ENCODE measurements at places on chromosomes 5 and 9.

- DNase-seq, result no peak
Measured at GRCh38 chr5:145554399-145554798, 280.7 kb downstream of the PRELID2 start.

DNA sequence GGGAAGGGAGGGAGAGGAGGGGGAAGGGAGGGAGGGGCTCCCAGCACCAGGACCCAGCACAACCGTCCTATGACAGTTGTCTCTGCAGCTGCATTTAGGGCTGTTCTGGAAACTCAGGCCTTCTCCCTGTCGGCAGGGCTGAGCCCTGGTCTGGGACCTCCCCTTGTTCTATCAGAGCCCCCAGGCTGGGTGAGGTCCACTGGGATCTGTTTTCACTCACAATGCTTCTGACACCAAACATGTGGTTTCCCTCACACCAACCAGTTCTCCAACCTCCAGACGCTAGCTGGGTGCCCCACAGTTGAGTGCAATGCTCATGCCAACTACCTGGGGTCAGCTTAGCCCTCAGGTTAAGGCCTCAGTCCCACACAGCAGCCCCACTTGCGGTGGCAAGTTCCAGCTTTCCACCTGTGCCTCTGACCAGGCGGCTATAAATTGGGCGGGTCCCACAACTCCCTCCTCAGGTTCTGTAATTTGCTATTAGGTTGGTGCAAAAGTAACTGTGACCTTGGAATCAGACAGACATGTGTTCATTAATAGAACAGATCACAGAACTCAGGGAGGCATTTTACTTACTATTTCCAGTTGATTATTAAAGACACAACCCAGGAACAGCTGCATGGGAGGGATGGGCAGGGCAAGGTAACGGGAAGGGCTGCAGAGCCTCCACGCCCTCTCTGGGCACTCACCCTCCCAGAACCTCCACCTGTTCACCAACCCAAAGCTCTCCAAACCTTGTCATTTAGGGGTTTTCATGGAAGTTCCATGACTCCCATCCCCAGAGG lies 13.5 kb downstream of the ADAMTS2 start:
- no peak for DNase-seq

GRCh38 chr9:130107234-130107861 lies 53.6 kb downstream of the GPR107 start:
- peak; percentile 45 for DNase-seq

GRCh38 chr9:29999645-30000044 lies 2384.8 kb upstream of the ACO1 start:
- DNase-seq, result no peak

GRCh38 chr5:42120070-42120469 lies 195.0 kb downstream of the FBXO4 start:
- no peak for DNase-seq

GRCh38 chr5:104793031-104793754 lies 1230.6 kb upstream of the NUDT12 start:
- DNase-seq, result no peak

DNA sequence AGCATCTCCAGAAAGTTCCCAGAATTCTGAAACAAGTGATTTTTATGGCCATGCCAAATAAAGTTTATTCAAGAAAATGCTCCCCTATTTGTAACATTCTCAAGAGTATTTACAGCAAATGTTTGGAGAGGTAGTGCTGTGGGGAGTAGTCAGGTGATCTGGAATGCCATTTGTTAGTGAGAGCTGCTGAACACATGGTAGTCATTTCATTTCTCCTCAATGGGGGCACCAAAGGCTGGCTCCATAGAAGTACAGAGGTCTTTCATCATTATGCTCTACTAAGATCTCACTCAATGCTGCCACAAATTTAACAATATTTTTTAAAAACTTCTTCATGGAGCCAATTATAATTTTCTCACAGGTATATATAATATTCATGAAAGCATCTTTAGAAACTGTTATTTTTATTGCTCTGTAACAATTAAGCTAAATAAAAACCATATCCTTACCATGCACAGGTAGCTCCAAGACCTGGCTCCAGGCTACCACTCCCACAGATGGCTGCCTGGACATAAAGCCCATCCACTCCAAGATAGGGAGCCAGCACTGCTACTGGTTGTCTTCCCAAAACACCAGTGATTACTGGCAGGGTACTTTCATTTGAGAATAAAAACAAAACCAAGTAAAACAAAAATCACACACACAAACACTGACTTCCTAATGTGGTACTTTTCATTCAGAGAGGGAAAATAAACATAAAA lies 200.8 kb downstream of the PLK2 start:
- no peak for DNase-seq

DNA sequence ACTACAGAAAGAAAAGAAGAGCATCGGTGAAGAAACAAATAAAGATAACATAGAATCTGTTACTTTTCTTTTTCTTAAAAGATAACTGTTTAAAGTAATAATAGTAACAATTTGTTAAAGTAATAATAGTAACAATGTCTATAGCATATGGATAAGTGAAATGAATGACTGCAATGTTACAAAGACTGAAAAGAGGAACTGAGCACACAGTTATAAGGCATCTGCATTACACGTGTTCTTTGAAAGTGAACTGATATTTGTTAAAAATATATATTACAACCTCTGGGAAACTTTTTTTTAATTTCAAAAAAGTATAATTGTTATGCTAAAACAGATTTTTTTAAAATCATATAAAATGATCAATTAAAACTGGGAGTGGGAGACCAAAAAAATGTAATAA lies 88.4 kb upstream of the FST start:
- DNase-seq, result no peak

DNA sequence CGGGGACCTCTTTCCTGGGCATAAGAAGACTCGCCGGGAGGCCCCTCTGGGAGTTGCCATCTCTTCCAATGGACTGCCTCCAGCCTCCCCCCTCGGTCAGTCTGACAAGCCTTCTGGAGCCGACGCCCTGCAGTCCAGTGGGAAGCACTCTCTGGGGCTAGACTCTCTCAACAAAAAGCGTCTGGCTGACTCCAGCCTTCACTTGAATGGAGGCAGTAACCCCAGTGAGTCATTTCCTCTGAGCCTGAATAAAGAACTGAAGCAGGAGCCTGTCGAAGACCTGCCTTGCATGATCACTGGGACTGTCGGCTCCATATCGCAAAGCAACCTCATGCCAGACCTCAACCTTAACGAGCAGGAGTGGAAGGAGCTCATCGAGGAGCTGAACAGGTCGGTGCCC lies 28.4 kb upstream of the LTC4S start:
- DNase-seq, result no peak

- no peak for DNase-seq
Measured at GRCh38 chr5:145951071-145951470, 14.7 kb downstream of the SH3RF2 start.

DNA sequence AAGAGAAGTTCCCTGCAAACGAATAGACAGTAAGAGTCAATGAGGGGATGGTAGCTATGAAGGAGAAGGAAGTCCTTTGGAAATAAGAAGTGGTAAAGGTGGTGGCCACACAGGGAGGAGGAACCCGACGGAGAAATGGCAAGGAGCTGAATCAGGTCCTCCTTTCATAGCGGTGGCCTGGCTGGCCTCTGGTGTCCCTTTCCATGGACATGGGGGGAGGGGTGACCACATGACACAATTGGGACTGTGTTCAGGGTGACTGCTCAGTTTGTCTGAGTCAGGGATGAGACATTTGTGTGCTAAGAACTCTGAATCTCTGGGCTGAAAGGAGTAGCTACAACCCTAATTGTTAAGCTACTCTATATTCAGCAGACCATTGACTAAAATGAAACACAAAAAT lies 28.7 kb upstream of the TIMD4 start:
- no peak for DNase-seq

- DNase-seq, result no peak
Measured at GRCh38 chr5:60687927-60688720, 11.8 kb downstream of the DEPDC1B start.

DNA sequence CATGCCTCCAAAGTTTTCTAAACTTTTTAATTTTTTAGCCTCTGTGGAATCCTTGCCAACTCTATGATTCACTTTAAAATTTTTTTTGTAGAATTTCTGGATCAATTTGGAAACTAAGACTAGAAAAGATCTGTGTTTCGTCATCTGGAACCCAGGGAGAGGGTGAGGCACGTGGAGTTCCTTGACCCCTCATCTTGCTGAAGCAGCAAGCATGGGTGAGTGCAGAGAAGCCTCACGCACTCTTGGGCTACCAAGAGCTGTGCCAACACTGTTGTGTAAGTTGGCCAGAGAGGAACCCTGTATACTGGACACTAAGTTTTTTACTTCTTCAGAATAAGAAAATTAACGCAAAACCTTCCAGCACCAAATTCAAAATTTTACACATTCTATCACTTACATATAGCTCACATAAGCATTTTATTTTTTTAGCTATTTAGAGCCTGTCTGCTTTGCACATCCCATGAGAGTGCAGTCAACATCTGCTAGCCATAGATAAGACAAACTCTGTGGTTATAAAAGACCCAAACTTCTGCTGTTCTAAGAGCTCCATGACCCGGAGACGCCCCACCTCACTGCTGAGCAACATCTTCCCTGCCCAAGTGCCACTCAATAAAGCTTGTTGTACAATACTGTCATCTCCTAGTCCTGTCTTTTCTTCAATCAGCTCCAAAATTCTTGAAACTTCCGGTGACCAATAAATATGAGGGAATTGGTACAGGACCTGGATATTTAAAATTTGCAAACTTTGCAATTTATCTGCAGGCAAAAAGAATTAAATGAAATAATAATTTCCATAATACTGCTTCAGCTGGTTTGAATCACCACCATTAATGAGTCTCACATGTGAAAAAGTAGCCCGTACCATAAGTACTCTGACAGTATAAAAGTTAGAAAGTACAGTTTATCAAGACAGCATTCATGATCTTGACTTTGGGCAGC lies 69.7 kb upstream of the ADCY2 start:
- DNase-seq, result no peak

GRCh38 chr9:13750639-13751038 lies 471.1 kb upstream of the MPDZ start:
- no peak for DNase-seq

GRCh38 chr5:139912158-139912557 lies 116.5 kb downstream of the PSD2 start:
- no peak for DNase-seq

- DNase-seq, result peak; percentile 4
Measured at GRCh38 chr5:151825445-151825844, 53.7 kb downstream of the G3BP1 start.

DNA sequence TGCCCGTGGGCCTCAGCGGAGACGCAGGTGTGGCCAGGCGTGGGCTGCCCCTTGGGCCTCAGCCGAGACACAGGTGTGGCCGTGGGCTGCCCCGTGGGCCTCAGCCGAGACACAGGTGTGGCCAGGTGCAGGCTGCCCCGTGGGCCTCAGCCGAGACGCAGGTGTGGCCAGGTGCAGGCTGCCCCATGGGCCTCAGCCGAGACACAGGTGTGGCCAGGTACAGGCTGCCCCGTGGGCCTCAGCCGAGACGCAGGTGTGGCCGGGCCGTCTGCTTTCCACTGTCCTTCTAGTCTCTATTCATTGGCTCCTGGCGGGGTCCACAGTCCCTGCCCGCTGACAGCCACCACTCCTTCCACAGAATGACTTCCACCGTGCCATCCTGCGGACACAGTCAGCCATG lies 56.1 kb downstream of the KCNT1 start:
- no peak for DNase-seq

DNA sequence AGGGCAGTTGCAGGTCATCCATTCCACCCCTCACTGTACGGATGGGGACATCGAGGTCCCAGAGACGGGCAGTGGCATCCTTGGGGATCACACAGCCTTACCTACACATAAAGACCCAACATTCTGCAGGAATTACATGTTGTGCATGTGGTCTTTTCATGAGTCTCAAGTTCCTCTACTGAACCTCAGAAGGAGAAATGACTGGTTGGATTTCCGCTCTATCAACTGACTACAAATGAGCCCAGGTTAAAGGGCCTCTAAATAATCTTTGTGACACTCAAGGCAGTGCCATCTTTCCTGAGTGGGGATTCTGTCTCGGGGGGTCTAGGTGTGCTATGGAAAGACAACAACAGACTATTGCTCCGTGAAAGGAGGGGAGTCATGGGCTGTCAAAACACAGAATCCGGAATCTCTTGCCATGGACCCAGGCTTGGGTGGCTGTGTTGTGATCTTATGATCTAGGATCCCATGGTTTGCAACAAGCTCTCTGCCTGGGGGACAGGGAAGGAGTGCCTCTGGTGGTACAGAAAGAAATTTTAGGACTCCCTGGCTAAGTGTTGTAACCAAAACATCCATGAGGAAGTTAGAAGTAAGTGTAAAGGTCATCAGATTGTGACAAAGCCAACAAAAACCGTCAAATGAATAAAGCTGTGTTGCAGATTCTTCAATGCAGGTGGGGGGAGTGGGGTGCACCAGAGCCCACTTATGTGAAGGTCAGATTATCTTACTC lies 1.9 kb upstream of the SLC31A2 start:
- DNase-seq, result no peak

DNA sequence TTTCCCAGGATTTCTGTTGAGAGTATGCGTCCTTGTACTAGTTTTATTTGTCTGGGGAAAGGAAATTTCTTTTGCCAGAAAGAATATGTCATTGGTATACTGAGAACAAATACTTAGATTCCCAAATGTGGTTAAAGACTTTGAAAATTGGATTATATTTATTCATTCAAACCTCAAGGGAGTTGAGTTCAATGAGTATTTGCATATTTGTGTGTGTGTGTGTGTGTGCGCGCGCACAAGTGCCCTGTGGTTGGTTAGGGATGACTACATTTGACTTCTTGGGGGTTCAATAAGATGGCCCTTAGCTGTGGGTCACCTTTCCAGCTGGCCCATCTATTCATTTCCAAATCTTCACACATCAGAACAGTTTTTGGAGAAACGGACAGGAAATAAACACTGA lies 4.9 kb downstream of the RXFP3 start:
- DNase-seq, result peak; percentile 91

DNA sequence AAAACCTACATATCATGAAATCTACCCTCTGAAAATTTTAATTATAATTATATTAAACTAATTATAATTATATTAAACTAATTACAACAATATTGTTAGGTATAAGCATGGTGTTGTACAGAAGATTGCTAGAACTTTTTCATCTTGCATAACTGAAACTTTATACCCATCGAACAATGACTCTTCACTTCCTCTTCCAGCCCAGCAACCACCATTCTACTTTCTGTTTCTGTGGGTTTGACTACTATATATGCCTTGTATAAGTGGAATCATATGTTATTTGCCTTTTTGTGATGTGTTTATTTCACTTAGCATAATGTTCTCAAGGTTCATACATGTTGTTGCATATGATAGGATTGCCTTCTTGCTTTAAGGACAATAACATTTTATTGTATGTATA lies 274.2 kb upstream of the CCNH start:
- DNase-seq, result no peak

Measured in NCI-H187 (cell line).